Stimulated activated CD8-positive, alpha-beta memory T cell treated with anti-CD3 and anti-CD28 coated beads, Interleukin-4, amount 100 ng/mL, for 1 hour (primary cell): ENCODE measurements at places on chromosomes 12 and 14.
A peak's percentile ranks its signal among the peaks of the same experiment; 100 is the strongest.

DNA sequence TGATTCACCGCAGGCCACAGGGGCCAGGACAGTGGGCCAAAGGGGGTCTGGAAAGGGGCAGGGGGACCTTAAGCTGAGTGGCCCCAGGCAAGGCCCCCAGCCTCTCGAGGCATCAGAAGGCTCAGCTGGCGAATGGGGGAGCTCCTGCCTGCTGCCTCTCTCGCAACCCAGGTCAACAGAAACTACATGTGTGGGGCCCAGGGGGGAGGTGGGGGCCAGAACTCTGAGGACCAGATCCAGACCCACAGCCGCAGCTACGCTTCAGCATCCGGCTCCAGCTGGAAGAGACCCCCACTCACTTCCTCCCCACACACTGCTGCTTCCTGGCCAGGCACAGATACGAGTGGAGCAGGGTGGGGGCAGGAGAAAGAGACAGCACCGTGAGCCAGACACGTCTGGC, 46.5 kb downstream of the NCOR2 start:
- DNase-seq, result no peak

- no peak for DNase-seq
These were observed 406.3 kb downstream of the ATP23 start for GRCh38 chr12:58347691-58348090.

GRCh38 chr14:85528080-85528896, 1.7 kb upstream of the FLRT2 start:
- no peak for DNase-seq

- DNase-seq, result no peak
These were observed 154.8 kb upstream of the LRIG3 start for GRCh38 chr12:59075141-59075540.

- no peak for DNase-seq
These were observed 43.1 kb upstream of the MMP17 start for GRCh38 chr12:131784909-131785762.

DNA sequence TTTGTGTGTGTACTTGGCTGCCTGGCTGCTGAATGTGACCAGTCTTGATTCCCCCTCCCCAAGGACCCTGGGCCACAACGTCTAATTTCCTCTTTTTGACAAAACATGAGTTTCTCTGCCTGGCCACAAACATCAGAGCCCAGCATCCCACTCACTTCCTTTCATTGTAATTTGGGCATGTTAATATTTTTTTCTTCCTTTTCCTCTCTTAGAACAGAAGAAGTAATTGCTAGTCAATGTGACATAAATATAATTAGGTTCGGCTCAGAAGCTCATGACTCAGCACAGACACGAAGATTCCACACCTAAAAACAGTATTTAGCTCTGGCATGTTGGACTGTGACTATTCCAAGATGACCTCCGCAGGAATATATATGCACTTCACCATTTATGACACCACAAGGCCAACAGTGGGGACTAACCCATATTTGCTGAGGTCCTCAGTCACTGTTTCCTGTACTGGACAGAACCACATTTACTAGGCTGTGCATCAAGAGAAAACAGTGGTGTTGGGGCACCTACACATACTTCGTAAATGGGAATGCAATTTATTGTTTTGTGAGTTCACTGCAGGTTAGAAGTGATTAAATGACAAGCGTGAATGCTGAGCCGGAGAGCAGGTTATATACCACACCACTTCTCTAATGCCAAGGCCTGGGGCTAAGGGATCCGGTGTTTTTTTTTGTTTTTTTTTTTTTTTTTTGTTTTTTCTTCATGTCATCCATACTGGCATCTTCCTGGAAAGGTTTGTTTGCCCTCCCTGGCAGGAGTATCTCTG, 4.2 kb downstream of the GSG1 start:
- DNase-seq, result no peak

- no peak for DNase-seq
These were observed 39.8 kb downstream of the NIN start for GRCh38 chr14:50791201-50791600.

DNA sequence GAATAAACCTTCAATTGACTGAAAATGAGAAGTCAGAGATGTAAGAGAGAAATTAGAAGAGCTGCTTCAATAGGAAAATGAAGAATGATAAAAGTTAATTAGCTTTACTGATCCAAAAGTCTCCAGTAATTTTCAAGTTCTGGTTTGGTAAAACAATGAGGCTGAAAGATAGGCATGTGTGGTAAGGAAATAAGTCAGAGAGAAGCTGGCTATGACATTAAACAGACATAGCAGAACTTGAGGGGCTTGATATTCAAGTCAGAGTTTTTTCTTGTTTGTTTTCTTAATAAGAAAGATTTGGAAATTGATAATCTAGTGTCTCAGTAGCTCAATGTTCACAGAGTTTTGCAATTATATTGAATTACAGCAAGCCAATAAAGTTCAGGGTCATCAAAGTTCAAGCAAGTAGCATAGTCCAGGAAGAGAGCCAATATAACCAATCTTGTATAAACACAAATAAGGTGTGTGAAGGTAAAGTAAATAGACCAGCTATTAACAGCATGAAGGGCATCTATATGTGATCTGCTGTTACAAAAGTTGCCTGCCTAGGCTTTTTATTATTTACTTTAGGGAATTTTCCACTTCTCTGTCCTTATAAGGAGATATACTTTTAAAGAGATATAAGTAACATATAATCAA, 1111.5 kb downstream of the TRHDE start:
- no peak for DNase-seq

- no peak for DNase-seq
These were observed 447 bp downstream of the CD63 start for GRCh38 chr12:55728186-55728938.

- no peak for DNase-seq
These were observed 280.0 kb downstream of the DPF3 start for GRCh38 chr14:72613975-72614319.

- no peak for DNase-seq
These were observed 57.1 kb downstream of the KDM2B start for GRCh38 chr12:121523741-121524140.

DNA sequence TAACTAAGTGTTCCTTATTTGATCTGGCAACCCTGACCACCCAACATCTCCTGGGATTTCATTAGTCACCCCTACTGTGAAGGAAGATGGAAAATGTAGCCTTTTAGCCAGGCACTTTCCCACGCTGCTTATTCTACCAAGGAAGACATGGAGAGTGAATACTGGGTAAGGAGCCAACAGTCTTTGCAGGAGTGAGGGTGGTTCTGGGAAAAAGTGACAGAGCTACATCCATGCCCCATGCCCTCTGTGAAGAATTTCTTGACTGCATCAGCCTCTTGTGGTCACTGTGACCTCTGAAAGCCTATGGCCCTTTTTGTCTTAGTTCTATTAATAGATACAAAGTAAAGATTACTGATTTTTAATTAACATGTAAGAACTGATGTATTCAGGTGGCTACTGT, 196.0 kb upstream of the EEA1 start:
- DNase-seq, result no peak

- DNase-seq, result no peak
These were observed 3.0 kb upstream of the FNTB start for GRCh38 chr14:64983439-64984310.

DNA sequence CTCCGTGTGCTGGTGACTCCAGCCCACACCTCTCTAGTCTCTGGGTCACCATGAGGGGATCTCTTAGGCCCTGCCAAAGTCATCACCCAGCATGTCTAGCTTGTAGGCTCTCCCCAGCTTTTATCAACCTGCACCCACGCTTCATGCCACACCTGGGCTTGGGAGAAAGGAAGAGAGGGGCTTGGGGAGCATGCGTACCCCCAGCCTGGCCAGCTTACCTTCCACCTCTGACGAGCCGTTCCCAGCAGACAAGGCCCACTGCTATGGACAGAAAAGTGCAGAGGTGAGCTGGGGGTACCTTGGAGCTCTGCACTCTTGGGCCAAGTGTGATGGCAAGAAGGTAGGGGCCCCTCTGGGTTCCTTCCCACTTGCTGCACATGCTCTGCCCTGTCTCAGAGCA, 1.7 kb downstream of the PGF start:
- no peak for DNase-seq

DNA sequence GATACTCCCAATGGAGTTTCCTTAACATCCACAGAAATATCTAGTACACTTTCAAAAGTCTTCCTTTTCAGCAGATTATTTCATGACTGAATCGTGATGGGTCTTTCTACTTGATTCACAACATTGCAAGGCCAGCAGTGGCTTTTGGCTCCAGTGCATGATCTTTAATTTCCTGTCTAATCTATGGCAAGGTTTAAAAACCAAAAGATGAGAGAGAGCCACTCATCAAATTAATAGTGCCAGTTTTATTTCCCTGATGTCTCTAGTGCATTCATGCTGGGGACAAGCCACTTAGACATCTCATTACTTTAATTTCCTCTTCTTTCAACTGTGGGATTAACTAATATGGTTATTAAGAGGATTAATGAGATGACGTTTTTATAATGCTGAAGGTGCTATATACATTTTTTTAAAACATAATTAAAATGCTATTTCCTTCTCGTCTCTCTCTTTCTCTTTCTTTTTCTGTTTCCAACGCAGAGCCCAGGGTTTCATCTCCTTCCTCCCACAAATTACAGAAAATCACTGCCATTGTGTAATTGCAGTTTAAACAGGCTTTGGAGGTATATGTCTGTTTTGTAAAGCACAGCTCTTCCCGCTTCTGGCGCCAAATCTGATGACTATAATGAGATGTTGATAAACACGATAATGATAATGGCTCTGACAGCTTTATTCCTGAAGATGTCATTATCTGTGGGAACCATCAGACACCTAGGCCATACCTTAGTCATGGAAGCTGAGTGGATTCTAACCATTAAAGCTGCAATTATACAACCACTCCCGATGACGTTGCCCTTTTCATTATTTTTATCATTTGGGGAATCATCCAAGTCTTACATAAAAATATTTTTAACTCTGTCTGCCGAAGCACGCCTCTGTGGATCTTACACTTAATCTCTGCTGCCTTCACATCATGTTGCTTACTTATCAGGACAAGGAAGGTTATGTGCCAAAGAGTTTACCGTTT, 103.1 kb upstream of the PPM1H start:
- no peak for DNase-seq

DNA sequence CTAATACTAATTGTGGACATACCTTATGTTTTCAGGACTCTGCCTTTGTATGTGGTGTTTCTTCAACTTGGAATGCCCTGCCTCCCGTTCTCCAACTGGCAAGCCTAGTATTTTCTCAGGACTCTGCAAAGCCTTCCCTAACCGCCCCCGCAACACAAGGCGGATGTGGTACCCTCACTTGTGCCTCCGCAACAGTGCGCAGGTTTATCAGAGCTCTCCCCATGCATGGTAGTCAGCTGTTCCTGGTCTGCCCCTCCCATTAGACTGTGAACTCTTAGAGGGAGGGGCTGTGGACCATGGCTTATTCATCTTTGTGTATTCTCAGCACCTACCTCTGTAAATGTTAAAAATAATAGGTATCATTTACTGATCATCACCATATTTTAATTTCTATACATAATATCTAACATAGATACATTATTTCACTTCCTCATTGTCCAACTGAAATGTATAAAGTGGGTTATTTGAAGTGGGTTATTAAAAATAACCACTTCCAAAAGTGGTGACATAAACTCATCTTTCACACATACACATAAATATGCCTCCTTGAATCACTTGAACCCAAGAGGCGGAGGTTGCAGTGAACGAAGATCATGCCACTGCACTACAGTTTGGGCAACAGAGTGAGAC, 9.0 kb downstream of the LPAR5 start:
- DNase-seq, result no peak

- DNase-seq, result no peak
These were observed 49.1 kb downstream of the CEP290 start for GRCh38 chr12:88092771-88093170.

DNA sequence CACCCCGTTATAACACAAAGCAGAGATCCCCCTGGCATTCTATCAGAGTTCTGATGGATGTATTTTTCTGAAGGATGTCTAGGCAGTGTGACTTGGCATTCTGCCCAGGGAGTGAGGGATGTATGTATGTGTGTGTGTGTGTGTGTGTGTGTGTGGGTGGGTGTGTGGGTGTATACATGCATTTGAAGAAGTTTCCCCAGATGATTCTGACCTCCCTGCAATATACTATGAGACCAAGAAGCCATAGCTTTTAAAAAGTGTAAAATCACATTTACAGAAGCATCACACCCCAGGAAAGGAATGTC, 59.7 kb upstream of the NAP1L1 start:
- peak; percentile 9 for DNase-seq

- no peak for DNase-seq
These were observed 4.0 kb downstream of the C14orf119 start for GRCh38 chr14:23099212-23099861.

- DNase-seq, result no peak
These were observed 366.0 kb upstream of the USP15 start for GRCh38 chr12:61894168-61894567.

DNA sequence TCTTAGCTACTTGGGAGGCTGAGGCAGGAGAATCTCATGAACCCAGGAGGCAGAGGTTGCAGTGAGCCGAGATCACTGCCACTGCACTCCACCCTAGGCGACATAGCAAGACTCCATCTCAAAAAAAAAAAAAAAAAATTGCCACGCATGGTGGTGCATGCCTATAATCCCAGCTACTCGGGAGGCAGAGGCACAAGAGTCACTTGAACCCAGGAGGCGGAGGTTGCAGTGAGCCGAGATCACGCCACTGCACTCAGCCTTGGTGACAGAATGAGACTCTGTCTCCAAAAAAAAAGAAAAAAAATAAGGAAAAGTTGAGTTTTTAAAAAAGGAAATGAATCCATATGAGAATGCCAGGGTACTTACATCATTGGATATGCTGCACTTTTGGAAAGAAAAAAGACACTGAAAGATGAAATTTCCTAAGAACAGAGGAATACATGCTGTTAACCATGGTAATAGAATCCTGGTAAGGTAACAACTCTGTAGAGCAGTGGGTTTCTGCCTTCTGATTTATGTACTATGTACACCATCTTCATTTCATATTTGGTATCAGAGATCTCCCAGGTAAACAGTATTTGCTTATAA, 222.7 kb downstream of the ERC1 start:
- DNase-seq, result no peak

DNA sequence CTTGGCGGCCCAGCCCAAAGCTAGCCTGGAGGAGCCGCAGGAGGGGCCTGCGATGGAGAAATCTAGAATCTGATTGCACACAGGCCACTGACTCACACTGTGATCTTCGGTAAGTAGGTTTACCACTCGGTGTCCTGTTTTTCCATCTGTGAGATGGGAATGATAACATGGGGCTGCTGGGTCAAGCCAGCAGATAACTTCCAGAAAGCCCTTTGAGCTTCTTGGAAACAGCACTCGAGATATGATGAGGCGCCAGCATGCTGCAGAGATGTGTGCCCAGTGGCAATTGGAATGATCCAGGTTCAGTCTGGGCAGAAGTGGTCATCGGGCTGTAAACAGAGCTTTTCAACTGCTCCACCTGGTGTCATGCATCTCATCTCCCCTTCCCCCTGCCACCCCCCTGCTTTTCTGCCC, 771.3 kb upstream of the TBX3 start:
- no peak for DNase-seq

DNA sequence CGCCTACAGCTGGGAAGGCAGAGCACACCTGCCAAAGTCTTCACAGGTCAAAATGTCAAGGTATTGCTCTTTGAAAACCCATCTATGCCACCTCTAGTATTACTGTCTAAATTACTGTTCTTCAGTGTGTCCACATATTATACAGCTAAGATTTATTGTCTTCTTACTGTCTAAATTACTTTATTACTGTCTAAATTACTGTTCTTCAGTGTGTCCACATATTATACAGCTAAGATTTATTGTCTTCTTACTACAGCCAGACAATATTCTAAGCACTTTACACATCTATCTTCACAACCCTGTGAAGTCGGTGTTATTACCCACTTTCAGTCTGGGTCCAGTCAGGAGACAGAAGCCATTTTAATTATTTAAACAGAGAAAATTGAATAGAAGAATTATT, 173.9 kb downstream of the MYRFL start:
- DNase-seq, result no peak

GRCh38 chr14:97554597-97554996, 757.4 kb downstream of the VRK1 start:
- DNase-seq, result no peak

GRCh38 chr12:79115743-79116142, 251.2 kb downstream of the SYT1 start:
- DNase-seq, result no peak
